ENCODE measurements at places on chromosomes 7 and 10. TPM values are rescaled to one million over a fixed set of nuclear protein-coding genes. Genes with fewer than 3 reads are reported as not detected.

IL15RA gene
- total RNA-seq, result 52.3 TPM

TET1 gene
- total RNA-seq, result 0.69 TPM

OR2A42 gene
- total RNA-seq, result not detected

SPDYE3 gene
- 0.05 TPM for total RNA-seq

FAM25G gene
- not detected for total RNA-seq

NSMCE4A gene
- 75.6 TPM for total RNA-seq

POLD2 gene
- 117 TPM for total RNA-seq

RELN gene
- 27.9 TPM for total RNA-seq

RBP3 gene
- total RNA-seq, result not detected

NSUN5 gene
- 14.1 TPM for total RNA-seq

HOXA10 gene
- 6.5 TPM for total RNA-seq

ZNF800 gene
- 18.1 TPM for total RNA-seq

SH2D4B gene
- total RNA-seq, result not detected

OR2A1 gene
- total RNA-seq, result not detected

C10orf67 gene
- total RNA-seq, result not detected

ZNF503 gene
- total RNA-seq, result 2.1 TPM

All from mammary microvascular endothelial cell (primary cell).